ENCODE measurements at places on chromosomes 3 and 15. TPM values are rescaled to one million over a fixed set of nuclear protein-coding genes. Genes with fewer than 3 reads are reported as not detected.

DNA sequence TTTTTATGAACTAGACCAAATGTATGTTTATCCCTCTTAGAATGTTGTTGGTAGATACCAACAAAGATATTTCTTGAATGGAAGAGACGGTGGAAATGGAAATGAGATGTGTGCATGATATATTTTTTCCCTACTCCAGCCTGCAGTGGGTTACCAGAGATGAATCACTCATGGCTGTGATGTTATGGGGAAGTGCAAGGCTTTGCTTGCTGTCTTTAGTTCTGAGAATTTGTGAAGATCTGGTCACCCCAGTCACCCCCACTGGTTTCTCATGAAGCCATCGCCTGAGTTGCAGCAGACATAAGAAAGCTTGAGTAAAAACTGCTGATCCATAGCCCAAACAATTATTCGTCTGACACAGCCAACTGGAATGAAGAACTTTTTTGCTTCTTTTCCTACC, 78.1 kb upstream of the EOMES start:
- H3K27ac ChIP-seq: no peak overlapping the region
- DNase-seq: no peak
- H3K4me1 ChIP-seq: no peaks in the 10 kb centered on the region

GRCh38 chr3:103653996-103654395, 1219.2 kb downstream of the ZPLD1 start:
- no peaks in the 10 kb centered on the region for H3K4me1 ChIP-seq
- DNase-seq: no peak
- H3K36me3 ChIP-seq: no peaks in the 10 kb centered on the region
- H3K27ac ChIP-seq: no peak overlapping the region

DNA sequence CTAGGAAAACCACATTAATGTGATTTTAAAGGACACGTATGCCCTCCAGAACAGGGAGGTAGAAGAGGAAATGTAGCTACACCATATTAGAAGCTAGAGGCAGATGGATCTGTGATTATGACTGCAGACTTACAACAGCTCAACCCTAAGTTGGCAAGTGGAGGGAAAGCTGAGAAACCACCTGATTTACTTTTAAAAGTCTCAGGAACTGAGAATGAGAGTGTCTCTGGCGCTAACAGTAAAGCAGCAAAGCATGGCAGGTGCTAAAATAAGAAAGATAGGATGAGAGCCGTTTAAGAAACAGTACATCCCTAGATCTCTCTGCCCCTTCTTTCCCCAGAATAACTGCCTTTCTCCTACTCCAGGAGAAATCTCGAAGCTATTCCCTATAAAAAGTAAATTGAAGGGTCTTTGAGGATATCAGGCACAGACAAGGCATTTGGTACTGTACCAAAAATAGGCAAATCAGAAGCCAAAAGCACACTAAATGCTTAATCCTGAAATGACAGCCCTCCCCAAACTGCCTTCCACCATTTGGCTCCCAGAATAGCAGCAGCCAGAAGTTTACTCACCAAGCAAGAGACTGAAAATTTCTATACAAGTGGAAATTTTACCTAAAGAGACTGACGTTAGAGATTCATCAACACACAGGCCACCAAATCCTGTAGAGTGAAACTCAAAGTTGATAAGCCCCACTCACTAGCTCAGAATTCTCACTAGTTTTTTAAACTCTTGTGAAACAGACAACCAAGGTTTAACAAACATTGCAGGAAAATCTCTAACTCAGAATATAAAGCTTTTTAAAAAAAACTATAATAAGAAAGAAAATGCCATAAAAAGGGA, 34.3 kb upstream of the PARP14 start:
- H3K4me3 ChIP-seq: no peak overlapping the region
- no peaks in the 10 kb centered on the region for H3K4me1 ChIP-seq
- H3K27me3 ChIP-seq: no peaks in the 10 kb centered on the region
- H3K27ac ChIP-seq: no peak overlapping the region
- H3K36me3 ChIP-seq: no peaks in the 10 kb centered on the region
- DNase-seq: no peak

GRCh38 chr15:84973492-84974460, 7.9 kb upstream of the PDE8A start:
- no peak overlapping the region for H3K4me3 ChIP-seq
- no peak for DNase-seq
- H3K4me1 ChIP-seq: no peaks in the 10 kb centered on the region
- no peak overlapping the region for H3K27ac ChIP-seq
- no peaks in the 10 kb centered on the region for H3K36me3 ChIP-seq

Gene PEX5L
- 0.24 TPM for total RNA-seq

GRCh38 chr3:76034649-76035048, 249.3 kb upstream of the ZNF717 start:
- no peak overlapping the region for H3K27ac ChIP-seq
- H3K4me1 ChIP-seq: no peaks in the 10 kb centered on the region
- no peak for DNase-seq
- H3K4me3 ChIP-seq: no peak overlapping the region
- no peaks in the 10 kb centered on the region for H3K27me3 ChIP-seq

- H3K4me3 ChIP-seq: no peak overlapping the region
- no peak overlapping the region for H3K27ac ChIP-seq
- no peaks in the 10 kb centered on the region for H3K36me3 ChIP-seq
- H3K4me1 ChIP-seq: no peaks in the 10 kb centered on the region
- H3K27me3 ChIP-seq: no peaks in the 10 kb centered on the region
Measured at GRCh38 chr15:45123397-45123796, 6.3 kb downstream of the DUOXA1 start.

DNA sequence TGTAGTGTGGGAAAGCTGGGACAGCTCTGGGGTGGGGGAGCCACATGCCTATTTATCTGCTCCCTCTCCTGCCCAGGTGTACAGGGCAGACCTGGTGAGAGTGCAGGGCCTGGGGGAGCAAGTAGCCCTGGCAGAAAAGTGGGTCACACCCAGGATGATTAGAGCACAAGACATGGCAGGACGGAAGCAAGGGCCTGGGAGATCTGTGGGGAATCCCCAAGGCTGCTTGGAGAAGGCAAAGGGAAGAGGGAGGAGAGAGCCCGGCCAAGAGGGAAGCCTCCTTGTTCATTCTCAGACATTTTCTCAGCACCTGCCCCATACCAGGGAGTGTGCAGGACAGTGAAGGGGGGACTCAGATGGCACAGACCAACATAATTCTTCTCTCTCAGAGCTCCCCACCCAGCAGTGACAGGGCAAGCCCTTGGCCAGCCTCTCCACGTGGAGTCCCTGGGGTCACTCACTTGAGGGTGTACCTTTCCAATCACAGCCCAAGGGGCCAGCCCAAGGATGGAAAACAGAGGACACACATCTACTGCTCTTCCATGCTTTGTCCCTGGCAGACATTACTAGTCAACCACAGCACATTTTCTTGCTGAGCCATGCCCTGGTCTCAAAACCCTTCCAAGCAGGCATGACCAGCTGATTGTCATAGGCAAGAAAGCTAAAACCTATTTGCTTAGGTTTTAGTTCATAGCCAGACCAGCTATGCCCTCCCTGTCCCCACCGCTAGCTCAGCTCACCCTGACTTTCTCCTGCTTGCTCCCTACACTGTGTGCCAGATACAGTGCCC, 4.9 kb upstream of the DUSP7 start:
- no peaks in the 10 kb centered on the region for H3K36me3 ChIP-seq
- no peak for DNase-seq
- H3K4me1 ChIP-seq: no peaks in the 10 kb centered on the region
- no peak overlapping the region for H3K27ac ChIP-seq
- H3K27me3 ChIP-seq: no peaks in the 10 kb centered on the region

Gene DNAJC13
- total RNA-seq: 70.4 TPM

GRCh38 chr15:68371851-68372250, 60.1 kb downstream of the ITGA11 start:
- no peak for DNase-seq
- no peaks in the 10 kb centered on the region for H3K4me1 ChIP-seq
- no peak overlapping the region for H3K27ac ChIP-seq
- H3K36me3 ChIP-seq: no peaks in the 10 kb centered on the region
- no peaks in the 10 kb centered on the region for H3K27me3 ChIP-seq

- no peak for DNase-seq
- H3K27me3 ChIP-seq: no peaks in the 10 kb centered on the region
- H3K4me3 ChIP-seq: no peak overlapping the region
- H3K27ac ChIP-seq: no peak overlapping the region
Measured at GRCh38 chr15:50840520-50840919, 68.0 kb upstream of the AP4E1 start.

- H3K27me3 ChIP-seq: no peaks in the 10 kb centered on the region
- no peak for DNase-seq
- H3K36me3 ChIP-seq: no peaks in the 10 kb centered on the region
- H3K4me3 ChIP-seq: no peak overlapping the region
- H3K27ac ChIP-seq: no peak overlapping the region
- H3K4me1 ChIP-seq: no peaks in the 10 kb centered on the region
Measured at GRCh38 chr3:174596447-174596982, 262.6 kb upstream of the NAALADL2 start.

GRCh38 chr15:78907577-78907976, 34.9 kb downstream of the MORF4L1 start:
- H3K27me3 ChIP-seq: no peaks in the 10 kb centered on the region
- no peak overlapping the region for H3K4me3 ChIP-seq
- DNase-seq: no peak
- no peak overlapping the region for H3K27ac ChIP-seq

GRCh38 chr15:47505712-47506328, 211.5 kb upstream of the SEMA6D start:
- no peak for DNase-seq
- H3K36me3 ChIP-seq: no peaks in the 10 kb centered on the region
- H3K27ac ChIP-seq: peak overlapping the region; percentile 45
- H3K4me1 ChIP-seq: peaks cover 4% of the 10 kb centered on the region
- no peaks in the 10 kb centered on the region for H3K27me3 ChIP-seq

Gene ST3GAL6
- 21.1 TPM for total RNA-seq

Gene AQR
- total RNA-seq: 27.2 TPM
